ENCODE measurements at places on chromosomes 2 and 18. TPM values are rescaled to one million over a fixed set of nuclear protein-coding genes. Genes with fewer than 3 reads are reported as not detected.
A peak's percentile ranks its signal among the peaks of the same experiment; 100 is the strongest.

LYG2 gene
- polyA plus RNA-seq: not detected

RPS27A gene
- polyA plus RNA-seq: 2,405 TPM

CCDC178 gene
- 0.48 TPM for polyA plus RNA-seq

WIPF1 gene
- 43.5 TPM for polyA plus RNA-seq

RESP18 gene
- polyA plus RNA-seq: not detected

ANKRD53 gene
- 1.4 TPM for polyA plus RNA-seq

ST6GAL2 gene
- 1.3 TPM for polyA plus RNA-seq

SMYD5 gene
- polyA plus RNA-seq: 30.0 TPM

GLI2 gene
- polyA plus RNA-seq: 14.5 TPM

BCL11A gene
- polyA plus RNA-seq: 4.4 TPM

CCDC150 gene
- 5.1 TPM for polyA plus RNA-seq

DNAH6 gene
- polyA plus RNA-seq: 0.08 TPM

GRCh38 chr2:2254206-2254605, 76.9 kb downstream of the MYT1L start:
- no peak for DNase-seq

- no peak for DNase-seq
Observed at GRCh38 chr2:86825036-86825692, 34.5 kb upstream of the CD8A start.

DNA sequence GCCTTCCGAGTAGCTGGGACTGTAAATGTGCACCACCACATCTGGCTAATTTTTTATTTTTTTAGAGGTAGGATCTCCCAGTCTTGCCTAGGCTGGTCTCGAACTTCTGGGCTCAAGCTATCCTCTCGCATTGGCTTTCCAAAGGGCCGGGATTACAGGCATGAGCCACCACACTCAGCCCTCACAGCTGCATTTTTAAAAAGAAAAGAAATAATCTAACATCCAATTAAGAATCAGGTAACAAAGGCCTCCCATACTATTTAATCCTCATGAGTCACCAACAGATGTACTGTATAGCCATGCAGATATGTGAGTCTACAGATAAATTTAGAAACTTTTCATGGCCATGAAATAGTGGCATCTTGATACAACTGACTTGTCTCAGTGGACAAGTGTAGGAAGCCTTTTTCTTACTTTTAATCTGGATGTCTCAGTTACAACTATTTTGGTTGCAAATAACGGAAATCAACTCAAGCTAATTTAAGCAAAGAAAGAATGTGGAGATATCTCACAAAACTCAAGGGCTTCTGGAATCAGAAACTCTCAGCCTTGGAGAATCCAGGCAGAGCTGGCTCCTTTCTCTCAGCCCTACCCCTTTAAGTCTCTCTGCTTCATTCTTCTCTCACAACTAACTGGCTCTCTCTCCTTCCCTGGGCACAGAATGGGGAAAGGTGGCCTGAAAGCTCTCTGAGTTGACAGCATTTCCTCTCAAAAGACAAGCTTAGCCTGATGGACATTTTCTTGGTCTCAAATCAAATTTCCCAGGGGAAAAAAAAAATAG, 12.8 kb upstream of the PPM1B start:
- no peak for DNase-seq

- no peak for DNase-seq
Observed at GRCh38 chr2:109126501-109126860, 2.5 kb upstream of the SH3RF3 start.

DNA sequence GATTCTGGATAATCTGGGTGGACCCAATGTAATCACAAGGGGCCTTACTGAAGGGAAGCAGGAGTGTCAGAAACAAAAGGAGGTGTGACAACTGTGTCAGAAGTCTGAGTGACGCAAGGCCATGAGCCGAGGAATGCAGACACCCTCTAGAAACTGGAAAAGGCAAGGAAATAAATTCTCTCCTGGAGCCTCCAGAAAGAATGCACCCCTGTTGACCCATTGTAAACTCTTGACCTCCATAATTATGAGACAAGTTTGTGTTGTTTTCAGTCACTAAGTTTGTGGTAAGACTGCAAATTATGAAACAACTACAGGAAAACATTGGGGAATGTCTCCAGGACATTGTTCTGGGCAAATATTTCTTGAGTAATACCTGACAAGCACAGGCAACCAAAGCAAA, 47.3 kb upstream of the B3GNT7 start:
- no peak for DNase-seq

DNA sequence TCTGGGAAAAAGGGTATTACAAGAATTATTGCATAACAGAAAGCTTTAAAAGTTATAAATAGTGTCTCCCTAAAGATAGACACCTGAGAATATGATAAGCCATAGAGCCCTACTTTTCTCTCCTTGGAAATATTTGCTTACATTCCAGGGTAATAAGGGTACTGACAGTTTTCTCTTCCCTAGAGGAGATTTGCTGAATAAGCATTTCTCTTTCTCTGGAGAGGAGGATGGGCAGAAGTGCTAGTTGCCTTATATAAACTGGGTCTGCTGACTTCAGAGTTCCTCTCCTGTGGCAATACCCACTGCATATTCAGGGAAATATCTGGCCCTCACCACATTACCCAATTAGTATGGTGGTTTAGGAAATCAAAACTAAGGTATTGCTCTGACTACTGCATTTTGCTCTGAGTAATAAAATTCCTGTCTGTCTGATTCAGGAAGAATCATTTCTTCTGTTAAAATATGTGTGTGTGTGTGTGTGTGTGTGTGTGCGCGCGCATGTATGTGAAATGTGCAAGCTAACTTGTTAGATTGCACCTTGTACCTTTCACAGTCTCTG, 1391.3 kb downstream of the DSC3 start:
- peak; percentile 17 for DNase-seq

DNA sequence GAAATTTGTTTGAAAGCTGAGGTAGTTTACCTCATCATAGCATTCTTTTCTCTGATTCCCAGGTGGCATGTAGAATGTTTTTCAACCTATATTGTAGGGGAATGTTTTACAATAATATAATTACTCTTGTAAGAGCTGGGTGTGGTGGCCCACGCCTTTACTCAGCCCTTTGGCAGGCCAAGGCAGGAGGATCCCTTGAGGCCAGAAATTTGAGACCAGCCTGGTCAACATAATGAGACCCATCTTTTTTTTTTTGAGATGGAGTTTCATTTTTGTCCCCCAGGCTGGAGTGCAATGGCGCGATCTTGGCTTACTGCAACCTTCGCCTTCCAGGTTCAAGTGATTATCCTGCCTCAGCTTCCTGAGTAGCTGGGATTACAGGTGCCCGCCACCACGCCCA, 3.6 kb downstream of the USP39 start:
- DNase-seq: no peak

DNA sequence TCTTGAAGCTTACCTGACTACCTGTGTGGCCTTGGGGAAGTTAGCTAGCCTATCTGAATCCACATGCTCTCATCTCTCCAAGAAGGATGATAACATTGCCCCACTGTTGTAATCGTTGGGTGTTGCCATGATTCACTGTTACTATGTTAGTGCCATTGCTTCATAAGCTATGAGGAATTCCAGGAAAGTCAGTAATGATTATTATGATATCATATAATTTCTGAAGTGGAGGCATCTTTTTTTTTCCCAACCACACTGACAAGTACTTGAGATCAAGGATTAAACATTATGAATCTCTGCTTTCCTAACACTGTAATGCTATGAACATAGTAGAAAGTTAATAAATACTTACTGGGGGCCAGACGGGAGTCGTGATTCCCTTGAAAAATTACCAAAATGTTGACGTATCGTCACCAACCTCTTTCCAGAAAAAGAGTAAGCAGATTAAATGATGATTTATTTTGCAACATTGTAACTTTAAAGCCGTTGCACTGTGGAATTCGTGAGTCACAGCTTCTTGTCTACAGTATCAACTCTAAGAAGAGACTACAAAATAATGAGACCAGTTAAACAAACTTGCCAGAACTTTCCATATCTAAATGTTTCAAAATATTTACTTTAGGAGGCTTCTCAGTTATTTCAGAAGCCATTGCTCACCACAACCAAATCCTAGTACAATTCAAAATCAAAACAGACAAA, 459.9 kb downstream of the PIK3C3 start:
- no peak for DNase-seq

DNA sequence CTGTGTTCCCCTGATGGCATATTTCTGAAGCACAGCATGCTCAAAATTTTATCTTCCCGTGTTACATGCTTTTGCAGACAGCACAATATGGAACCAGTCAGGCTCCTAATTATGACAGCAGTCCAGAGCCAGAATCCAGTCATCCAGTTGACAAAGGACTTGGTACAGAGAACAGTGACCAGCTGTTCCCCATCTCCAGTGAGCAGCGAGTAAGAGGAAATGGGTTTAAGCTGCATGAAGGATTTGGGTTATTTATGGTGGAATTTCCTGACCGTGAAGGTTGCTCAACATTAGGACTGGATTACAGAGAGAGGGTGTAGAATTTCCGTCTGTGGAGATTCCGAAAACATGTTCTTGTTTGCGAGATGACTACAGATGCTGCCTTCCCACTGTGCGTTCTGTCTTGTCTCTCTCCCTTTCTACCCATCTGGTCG, 24.4 kb downstream of the SGPP2 start:
- peak; percentile 40 for DNase-seq

GRCh38 chr2:135279209-135279608, 227.1 kb downstream of the RAB3GAP1 start:
- DNase-seq: no peak

- DNase-seq: no peak
Observed at GRCh38 chr2:24957221-24957620, 14.5 kb downstream of the DNAJC27 start.

GRCh38 chr18:1094409-1094808, 189.7 kb downstream of the ADCYAP1 start:
- no peak for DNase-seq

DNA sequence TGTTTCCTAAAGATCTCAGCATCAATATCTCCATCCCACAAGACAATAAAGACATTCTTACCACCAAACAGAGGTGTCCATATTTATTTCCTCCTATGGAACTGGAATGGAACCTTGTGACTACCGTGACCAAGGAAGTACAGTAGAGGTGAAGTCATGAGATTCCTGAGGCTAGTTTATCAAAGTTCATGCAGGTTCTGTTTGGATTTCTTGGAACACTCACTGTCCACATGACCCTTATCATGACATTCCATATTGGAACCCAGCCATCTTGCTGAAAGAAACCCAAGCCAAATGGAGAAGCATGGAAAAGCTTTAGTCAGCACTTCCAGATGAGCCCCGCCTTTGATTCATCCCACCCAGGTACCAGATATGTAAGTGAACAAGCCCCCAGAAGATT, 516.0 kb upstream of the POU3F3 start:
- no peak for DNase-seq

GRCh38 chr2:151729415-151729811, 4.9 kb downstream of the NEB start:
- no peak for DNase-seq

- no peak for DNase-seq
Observed at GRCh38 chr2:219422952-219423534, 4.9 kb downstream of the DES start.

- no peak for DNase-seq
Observed at GRCh38 chr18:23122334-23123229, 12.7 kb upstream of the CABLES1 start.

- DNase-seq: peak; percentile 51
Observed at GRCh38 chr2:145927131-145927950, 1407.4 kb upstream of the ZEB2 start.

- DNase-seq: no peak
Observed at GRCh38 chr18:61062258-61062657, 271.0 kb upstream of the CDH20 start.

All from muscle of back (tissue), 13 donors.